ENCODE measurements at places on chromosomes 5 and 9.

DNA sequence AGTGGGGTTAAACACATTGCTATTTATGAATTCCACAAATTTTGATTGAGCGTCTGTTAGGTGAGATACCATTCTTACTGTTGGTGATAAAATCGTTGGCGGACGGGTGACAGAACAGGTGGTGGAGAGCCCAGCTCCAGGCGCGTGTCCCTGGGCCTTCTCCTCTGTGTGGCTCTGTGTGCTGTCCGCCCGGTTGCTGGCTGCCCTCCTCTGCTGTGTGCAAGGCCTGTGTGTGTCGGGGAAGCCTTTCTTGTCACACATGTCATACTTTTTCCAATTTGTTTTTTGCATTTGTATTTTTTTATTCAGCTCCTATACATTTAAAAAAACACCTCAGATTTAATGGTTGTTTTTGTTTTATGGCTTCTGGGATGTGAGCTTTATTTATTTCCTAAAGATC lies 33.9 kb downstream of the TENT4A start:
- no peak for DNase-seq

GRCh38 chr9:109781086-109781485 lies 1.1 kb downstream of the PALM2AKAP2 start:
- DNase-seq = no peak

- DNase-seq = no peak
Observed at GRCh38 chr9:17824191-17824590, 245.3 kb downstream of the SH3GL2 start.

- no peak for DNase-seq
Observed at GRCh38 chr5:160702934-160703333, 149.1 kb downstream of the ATP10B start.

GRCh38 chr9:134877541-134877940 lies 3.1 kb upstream of the FCN2 start:
- DNase-seq = no peak

DNA sequence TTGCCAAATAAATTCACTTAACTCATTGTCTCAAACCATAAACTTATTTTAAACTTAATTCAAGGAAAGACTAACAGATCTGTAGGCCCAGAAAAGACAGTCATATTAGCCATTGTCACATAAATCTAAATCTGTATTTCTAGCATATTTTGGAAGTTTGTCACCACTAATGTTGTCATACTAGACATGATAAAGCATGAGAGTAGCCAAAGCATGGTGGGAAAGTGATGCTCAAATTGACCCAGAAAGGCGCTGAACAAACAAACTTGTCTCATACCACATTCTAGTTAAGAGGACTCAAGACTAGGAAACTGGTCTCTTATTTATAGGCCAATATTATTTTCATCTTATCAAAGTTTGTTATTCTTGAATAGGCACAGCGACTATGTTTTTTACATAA lies 99.4 kb downstream of the VCAN start:
- no peak for DNase-seq

DNA sequence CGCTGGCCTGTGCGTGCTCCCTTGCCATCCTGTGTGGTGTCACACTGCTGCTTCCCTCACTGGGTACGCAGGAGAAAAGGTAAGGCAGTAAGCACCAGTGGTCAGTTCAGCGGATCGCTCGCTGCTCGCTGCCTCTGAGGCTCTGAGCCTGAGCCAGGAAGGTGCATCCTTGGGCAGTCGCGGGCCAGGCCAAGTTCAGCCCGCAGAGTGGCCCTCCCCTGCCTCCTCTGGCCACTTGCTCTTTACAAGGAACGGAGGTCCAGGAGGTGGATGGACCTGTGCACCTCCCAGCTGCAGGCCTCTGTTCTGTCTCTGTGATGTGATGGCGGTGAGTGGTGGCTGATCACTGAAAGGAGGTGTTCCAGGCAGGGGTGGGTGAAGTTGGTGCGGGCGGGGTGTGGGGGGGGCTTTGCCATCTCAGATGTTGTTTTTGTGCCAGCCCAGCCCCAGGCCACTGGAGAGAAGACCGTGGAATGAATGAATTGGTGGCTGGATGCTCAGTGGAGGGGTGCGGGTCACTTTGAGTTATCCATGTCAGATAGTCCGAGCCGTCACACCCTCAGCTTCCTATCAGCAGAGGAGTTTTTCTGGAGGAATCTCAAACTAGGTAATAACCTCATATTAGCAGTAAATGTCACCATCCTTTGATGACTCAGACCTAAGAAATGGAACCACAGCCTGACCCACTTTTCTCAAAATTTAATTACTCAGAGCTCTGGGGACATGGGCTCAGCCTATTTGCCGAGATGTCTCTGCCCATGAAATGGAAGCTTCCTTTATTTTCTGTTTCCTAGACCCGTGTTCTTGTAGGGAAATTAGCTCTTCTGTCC lies 7.3 kb downstream of the COL5A1 start:
- DNase-seq = no peak

DNA sequence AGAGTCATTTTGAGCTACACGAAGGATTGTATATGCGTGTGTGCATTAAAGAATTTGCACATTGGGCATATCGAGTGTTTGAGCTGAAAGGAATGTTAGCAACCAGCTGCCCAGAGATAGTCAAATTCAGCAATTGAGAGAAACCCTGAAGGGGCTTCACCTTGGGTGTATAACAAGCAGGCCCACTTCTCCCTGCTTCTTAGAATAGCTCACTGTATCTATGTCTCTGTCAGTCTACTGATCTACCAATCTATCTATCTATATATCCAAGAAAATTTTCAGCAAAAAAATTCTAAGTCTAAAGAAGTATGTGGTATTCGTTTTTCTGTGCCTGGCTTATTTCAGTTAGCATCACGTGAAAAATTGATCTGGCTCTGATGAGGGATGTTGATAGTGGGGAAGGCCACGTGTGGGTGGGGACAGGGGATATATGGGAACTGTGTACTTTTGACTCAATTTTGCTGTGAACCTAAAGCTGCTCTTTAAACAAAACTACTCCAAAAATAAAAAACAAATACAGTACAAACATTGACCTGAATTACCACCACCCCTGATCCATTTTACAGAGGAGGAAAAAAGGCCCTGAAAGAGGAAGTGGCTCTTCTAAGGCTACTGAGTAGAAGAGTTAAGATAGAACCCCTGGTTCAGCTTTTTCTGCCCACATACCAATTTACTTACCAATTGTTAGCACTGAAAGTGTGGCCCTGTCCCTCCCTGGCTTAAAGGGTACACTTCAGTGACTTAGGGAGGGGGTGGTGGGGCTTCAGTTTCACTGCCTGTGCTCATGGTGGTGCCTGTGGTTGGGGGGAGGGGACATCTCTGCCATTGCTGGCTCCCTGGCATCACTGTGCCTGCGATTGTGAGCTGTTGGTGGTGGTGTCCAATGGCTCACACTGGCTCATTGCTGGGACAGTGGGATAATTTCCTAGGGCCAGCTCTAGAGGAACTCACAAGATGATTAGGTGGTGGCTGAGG lies 141.8 kb downstream of the DOCK2 start:
- DNase-seq = no peak

- DNase-seq = no peak
Observed at GRCh38 chr9:68974901-68975300, 39.0 kb downstream of the PRKACG start.

DNA sequence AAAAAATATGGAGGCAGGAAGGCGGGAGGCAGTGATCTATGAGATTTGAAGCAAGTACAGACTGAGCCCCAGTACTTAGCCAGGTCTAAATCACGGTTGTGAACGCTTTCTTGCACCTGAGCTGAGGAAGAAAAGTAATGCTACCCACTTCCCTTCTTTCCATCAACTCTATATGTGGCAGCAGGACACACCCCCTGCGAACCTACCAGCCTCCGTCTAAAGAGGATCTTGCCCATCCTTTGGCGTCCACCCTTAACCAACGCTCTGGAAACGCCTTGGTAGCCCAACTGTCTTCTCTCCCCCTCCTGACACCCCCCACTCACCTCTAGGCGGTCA lies 545 bp downstream of the HMGCS1 start:
- peak; percentile 33 for DNase-seq

DNA sequence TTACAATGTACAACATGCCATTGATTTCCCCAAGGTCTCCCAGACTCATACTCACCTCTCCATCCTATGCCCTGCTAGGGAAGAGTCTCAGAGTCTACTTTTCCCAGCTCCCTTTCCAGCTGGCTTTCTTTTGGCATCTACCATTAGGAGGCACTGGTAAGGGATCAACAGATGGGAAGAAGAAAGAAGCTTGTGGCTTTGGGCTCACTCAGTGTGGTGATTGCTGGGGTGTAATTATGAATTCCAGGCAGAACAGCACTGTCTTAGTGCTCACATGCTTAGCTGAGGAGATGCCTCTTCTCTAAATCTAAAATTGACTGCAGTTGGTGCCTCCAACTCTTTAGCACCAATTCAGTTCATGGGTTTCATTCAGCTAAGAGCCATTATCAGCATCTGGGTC lies 330.0 kb downstream of the PSAT1 start:
- DNase-seq = no peak

DNA sequence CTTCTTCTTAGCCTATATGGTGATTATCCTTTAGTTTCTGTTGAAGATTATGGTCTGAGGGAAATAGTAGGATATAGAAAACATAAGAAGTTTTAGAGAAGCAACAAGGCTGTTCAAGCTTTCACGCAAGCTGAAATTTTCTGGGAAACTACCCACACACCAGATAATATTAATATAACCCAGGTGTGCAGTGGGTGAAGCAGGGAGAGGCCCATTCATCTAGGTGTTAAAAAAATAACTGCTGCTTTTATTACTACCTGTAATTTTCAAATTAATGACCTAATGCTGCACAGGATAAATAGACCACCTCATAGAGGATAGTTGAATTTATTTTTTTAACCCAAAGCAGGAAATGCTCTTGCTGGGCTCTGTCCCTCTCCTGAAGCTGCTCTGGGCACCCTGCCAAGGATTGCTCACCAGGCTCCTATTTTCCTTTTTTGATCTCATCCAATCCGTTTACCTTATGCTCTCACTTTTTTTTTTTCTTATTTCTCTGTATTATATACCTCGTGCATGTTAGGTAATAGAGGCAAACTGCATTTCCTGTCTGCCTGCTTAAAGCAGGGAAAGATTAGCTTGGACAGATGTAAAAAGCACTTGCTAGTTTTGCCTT lies 124.3 kb upstream of the SLC12A2 start:
- DNase-seq = no peak

DNA sequence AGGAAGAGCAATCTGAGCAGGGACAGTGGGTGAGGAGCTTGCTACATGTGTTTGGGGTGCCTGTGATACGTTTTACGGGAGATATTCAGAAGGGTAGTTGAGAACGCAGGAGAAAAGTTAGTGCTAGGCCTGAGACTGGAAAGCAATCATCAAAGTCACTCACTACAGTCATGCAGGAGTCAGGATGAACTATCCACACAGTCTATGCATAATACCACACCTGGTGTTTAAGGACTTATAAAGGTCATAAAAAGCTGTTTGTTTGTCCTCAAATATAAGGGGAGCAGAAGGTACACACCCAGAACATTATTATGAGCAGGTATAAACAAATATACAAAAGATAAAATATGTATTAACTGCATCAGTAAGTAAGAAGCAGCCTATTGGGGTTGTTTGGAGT lies 176.6 kb downstream of the GNA14 start:
- no peak for DNase-seq

GRCh38 chr5:129499208-129499852 lies 39.2 kb downstream of the ADAMTS19 start:
- no peak for DNase-seq

GRCh38 chr5:12659686-12660085 lies 755.4 kb upstream of the CTNND2 start:
- DNase-seq = no peak

- no peak for DNase-seq
Observed at GRCh38 chr9:69454321-69454720, 129.3 kb downstream of the ENTREP1 start.

- DNase-seq = no peak
Observed at GRCh38 chr5:141669520-141669919, 12.5 kb downstream of the ARAP3 start.

DNA sequence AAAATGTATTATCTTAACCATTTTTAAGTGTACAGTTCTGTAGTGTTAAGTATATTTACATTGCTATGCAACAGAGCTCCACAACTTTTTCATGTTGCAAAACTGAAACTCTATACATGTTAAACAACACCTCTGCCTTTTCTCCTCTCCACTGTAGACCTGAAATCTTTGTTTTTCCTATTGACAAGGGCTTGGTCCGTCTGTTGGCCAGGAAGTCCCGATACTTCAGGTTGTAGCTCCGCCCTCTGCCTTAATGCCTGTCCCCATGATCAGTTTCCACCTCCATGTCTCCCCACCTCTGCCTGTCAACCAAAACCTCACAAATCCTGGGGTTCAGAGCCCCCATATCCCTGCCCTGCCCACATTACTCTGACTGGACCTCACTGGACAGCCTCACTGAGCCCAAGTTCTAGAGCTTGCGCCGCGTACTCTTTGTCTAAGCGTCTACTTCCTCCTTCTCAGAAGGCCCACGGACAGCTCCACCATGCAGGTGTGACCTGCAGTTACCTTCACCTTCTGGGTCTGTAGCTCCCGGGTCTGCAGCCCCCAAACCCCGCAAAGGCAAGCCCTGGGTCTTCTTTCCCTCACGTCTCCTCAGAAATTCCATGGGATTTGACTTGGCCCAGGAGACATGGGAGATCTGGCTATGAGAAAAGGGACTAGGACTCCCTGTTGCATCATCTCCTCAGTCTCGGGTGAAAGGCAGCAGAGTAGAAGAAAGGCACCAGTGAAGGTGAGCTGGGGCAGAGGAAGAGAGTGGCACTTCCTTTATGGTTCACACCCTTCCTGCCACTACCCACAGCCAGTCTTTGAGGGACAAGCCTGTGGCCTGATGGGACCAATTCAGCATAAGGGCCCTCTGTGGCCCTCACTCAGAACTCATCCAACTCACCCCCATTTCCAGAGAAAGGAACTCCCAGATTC lies 8.0 kb downstream of the GLIPR2 start:
- DNase-seq = no peak

- DNase-seq = no peak
Observed at GRCh38 chr5:33631786-33632185, 191.0 kb downstream of the TARS1 start.

- no peak for DNase-seq
Observed at GRCh38 chr9:125255781-125256391, 5.7 kb upstream of the GAPVD1 start.

GRCh38 chr9:77848404-77848803 lies 183.2 kb downstream of the GNAQ start:
- DNase-seq = no peak

DNA sequence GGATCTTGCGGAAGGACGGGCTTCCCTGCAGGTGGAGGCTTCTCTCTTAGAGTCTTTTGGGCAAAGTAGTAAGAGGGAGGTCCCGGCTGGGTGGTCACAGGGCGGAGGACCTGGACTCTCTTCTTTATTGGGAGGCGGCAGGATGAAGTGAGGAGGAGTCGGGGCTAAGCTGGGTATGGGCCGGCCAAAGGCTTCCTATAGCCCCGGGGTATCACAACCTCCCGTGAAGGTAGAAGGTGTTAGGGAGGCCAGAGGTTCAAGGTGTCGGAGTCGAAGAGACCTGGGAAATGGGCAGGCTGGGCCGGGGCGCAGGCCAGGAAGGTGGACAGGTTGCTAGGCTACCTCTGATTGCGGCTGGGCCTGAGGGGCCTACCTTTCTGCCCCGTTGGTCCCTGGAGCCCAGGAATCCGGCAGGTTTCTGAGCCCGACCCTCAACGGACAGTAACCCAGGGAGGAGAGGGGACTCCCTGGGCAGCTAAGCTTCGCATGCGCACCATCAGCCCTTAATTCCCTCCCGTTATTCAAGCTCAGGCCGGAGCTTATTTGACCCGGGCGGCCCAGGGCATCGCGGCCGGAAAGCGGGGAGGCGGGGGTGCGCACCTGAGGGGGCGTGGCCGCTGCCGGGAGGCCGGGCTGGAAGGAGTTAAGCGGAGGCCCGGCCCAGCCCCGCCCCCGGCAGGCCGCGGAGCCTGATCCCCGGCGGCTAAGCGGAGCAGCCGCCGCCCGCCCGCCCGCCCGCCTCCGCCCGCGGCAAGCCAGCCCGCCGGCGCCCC lies at the start of gene TESK1:
Gene TESK1, plus strand, starts transcription at position 685 of the 773 bp plus-strand sequence. CDS start 358 bp downstream, outside the sequence.
- DNase-seq = peak; percentile 49
